ENCODE measurements at places on chromosomes 2 and 18. TPM values are rescaled to one million over a fixed set of nuclear protein-coding genes. Genes with fewer than 3 reads are reported as not detected.
A peak's percentile ranks its signal among the peaks of the same experiment; 100 is the strongest.

GRCh38 chr2:15133461-15133860, 427.7 kb downstream of the NBAS start:
- ATAC-seq, result no peak

The RGPD3 gene
- 0.35 TPM for total RNA-seq

GRCh38 chr18:37419315-37419714, 146.3 kb downstream of the CELF4 start:
- no peak for ATAC-seq

- peak; percentile 29 for ATAC-seq
Observed at GRCh38 chr2:192195548-192196418, 1.1 kb upstream of the TMEFF2 start.

GRCh38 chr2:60554646-60555065, 1.2 kb upstream of the BCL11A start:
- ATAC-seq, result no peak

DNA sequence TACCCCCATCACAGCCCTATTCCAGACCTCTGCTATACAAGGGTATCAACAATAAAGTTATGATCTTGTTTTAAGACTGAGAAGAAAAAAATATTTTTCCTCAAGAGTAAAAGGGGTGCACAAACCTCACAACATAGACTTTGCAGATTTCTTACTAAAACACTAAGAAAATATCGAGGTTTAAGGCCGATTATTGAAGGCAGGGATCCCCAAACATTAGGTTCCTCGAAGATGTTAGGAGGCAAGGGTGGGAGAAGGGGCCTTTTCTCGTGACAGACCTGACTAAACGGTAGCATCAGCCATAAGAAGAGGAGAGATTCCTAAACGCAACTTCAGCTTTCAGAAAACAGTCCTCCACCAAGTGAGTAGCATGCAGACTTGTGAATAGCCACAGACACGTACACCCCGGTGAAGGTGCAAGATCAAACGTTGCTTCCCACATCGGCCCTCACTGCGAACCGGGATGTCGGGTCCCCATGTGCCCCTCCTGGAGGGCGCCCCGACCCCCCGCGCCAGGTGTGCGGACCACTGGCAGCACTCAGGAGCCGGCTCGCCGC, 678 bp downstream of the PIAS2 start:
- ATAC-seq, result peak; percentile 52

GRCh38 chr2:112150447-112150846, 12.3 kb downstream of the FBLN7 start:
- ATAC-seq, result no peak

- ATAC-seq, result no peak
Observed at GRCh38 chr2:83665894-83666293, 793.2 kb downstream of the SUCLG1 start.

The SLC4A5 gene
- 4.4 TPM for total RNA-seq

DNA sequence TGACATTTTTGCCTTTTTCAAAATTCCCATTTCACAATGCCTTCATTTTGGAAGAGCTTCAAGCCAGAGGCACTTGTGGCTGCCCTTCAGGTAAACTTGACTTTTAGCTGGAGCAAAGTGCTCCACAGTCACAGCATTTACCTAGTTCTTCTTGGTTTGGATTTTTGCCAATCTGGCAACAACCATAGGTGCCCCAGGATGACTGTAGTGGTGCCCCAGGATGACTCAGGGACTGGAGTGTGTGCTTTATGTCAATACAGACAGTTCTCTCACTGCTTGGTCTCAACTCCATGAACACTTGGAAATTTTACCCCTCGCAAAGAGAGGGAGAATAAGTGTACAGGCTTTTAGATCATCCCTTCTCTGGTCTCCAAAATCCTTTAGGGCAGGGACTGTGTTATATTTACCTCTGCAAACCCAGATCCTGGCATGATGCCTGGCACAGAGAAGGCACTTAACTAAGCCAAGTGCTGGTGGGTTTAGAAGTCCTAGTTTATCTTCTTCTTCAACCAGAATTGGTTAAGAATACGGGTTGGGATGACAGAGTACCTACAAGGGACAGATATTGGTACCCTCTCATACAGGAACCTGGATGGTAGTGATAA, 15.3 kb upstream of the PTPN4 start:
- peak; percentile 95 for ATAC-seq

The PMAIP1 gene
- total RNA-seq, result 62.7 TPM
